ENCODE measurements at places on chromosomes 2 and 18.

GRCh38 chr2:176934869-176935415 is 277.7 kb upstream of the HNRNPA3 start:
- no peak for DNase-seq

- DNase-seq: peak; percentile 40
Measured at GRCh38 chr2:156890529-156891148, 366.9 kb upstream of the GALNT5 start.

GRCh38 chr2:226477221-226478108 is 322.2 kb downstream of the IRS1 start:
- no peak for DNase-seq

DNA sequence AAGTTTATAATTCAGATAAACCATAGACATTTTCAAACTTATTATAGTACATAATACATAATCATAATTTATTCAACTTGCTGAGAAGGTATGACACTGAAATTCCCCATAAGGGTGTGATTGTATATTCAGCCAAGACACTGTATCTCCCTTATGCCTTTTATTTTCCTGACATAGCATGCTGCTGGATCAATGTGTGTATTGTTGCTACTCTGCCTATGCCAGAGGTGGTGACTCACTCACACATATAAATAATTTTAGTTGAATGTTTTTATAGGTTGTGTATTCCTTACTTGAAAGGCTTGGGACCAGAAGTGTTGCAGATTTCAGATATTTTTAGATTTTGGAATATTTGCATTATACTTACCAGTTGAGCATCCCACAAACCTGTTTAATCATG is 86.8 kb downstream of the VRK2 start:
- DNase-seq: no peak

DNA sequence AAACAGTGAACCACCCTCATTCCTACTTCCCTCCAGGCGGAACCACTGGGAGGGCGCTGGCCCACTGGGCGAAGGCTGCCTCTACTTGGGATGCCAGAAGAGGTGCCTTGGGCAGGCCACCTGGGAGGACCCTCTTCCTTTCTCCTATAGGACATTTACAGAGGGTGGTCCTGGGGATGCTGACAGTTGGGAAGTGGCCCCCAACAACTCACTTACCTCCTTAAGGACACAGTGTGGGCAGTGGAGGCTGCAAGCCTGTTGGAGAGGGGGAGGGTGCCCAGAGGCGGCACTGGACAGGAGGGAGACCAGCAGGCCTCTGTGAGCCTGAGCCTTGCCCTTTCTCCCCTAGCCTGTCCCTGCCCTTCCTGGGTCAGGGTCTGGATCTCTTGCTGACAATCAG is 346.4 kb upstream of the HS6ST1 start:
- DNase-seq: no peak

DNA sequence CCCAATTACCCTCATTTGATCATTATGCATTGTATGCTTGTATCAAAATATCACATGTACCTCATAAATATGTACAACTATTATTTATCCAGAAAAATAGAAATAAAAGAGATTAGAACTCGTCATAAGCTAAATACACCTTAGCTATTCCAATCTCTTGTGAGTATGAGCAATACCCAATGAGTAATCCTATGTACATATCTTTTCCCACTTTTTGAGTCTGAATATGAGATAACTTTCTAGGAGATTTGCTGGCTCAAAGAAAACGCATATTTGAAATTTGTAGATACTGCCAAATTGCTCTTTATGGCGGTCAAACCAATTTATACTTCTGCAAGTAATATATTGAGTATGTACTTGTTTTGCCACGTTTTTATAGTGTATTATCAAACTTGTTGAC is 24.1 kb downstream of the PRKD3 start:
- DNase-seq: no peak

- peak; percentile 8 for DNase-seq
Measured at GRCh38 chr2:1973636-1974035, 229.3 kb upstream of the PXDN start.
